ENCODE measurements at places on chromosomes 3 and 15.

GRCh38 chr3:134867277-134867676 lies 72.2 kb downstream of the EPHB1 start:
- DNase-seq, result no peak

DNA sequence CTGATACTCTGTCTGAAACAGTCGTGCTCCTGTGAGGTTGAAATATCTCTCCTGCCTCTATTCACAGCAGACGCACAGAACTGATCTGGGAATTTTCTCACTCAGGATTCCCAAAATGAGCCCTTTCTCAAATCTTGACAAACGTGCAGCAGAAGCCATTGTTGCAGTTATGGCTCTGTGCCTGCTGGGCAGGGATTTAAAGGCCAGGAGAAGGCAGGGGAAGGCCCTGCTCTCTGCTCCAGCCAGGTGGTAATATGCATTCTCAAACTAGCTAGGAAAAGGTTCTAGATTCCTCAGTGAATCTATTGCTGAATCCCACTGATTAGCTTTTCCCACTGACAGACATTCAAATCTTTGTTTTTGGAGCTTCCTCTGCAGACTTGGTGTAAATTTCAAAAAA lies 2.2 kb downstream of the MINAR1 start:
- no peak for DNase-seq

DNA sequence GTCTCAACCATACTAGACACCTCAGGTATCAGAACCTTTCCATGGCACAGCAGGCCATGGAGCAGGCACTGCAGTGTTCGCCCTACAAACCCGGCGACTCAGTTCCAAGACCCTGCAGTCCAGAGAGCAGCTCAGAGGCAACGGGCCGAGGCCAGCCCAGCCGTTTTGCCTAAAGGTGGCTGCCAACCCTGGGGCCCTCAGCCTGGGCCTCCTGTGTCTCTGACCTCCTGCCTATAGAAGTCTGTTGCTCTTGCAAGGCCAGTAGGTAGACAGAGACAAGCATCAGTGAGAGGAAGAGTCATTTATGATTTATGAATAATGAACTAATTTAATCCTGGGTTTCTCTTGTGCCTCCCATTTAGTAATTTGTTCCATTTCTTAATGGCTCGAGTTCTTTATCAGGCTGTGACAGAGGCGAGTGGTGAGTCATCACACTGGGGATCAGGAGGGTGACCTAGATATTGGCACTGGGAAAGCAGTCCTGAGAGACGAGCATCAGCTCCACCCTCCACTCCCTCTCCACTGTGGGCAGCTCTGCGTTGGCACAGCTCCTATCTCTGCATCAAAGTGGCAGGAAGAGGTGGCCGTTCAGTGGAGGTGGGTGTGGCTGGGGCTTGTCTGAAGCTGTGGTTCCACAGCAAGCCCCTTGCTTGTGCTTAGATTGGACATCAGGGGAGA lies 79.8 kb downstream of the ABHD5 start:
- DNase-seq, result peak; percentile 52

GRCh38 chr3:6716420-6716819 lies 144.5 kb upstream of the GRM7 start:
- DNase-seq, result no peak

GRCh38 chr15:77225088-77225487 lies 154.2 kb upstream of the TSPAN3 start:
- no peak for DNase-seq

- no peak for DNase-seq
These were observed 6.5 kb upstream of the GLB1 start for GRCh38 chr3:33103480-33103879.
